ENCODE measurements at places on chromosomes 1 and 21. TPM values are rescaled to one million over a fixed set of nuclear protein-coding genes. Genes with fewer than 3 reads are reported as not detected.

Gene SHISA4
- total RNA-seq: 29.8 TPM

Gene MLLT11
- total RNA-seq: 10.5 TPM

Gene CNTN2
- total RNA-seq: not detected

Gene RGS7
- 3.3 TPM for total RNA-seq

Gene COL9A2
- total RNA-seq: 0.30 TPM

Gene F13B
- total RNA-seq: not detected

Gene BGLAP
- total RNA-seq: not detected

Gene MROH7
- not detected for total RNA-seq

Gene TDRD10
- not detected for total RNA-seq

DNA sequence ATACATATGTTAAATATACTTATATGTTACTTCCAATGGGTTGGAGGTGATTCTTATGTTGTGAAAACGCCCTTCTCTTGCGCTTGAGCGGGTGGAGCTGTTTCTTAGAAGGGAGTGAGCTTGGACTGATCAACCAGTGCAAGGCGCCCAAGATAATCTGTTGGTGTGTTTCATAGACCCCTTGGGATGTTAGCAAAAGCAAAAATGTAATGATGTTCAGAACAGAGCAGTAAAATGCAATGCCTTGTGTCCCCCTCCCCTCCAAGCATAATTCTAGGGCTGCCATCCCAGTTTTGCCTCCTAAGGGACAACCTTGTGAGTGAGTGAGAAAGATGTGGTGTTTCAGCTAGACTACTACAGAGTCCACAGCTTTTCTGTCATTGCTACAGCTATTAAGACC is 6.2 kb upstream of the CD34 start:
- no peak for DNase-seq

- DNase-seq: peak; percentile 21
These were observed 146.1 kb upstream of the RUNX1 start for GRCh38 chr21:35195232-35195631.

- peak; percentile 32 for DNase-seq
These were observed 2.5 kb downstream of the PRKACB start for GRCh38 chr1:84146411-84147032.

GRCh38 chr21:15682186-15682895 is 47.4 kb upstream of the USP25 start:
- peak; percentile 30 for DNase-seq

- no peak for DNase-seq
These were observed 19.7 kb downstream of the PRAMEF1 start for GRCh38 chr1:12810691-12811408.

GRCh38 chr1:218467101-218468072 is 122.3 kb downstream of the TGFB2 start:
- peak; percentile 89 for DNase-seq

GRCh38 chr1:182595641-182596240 is 6.7 kb upstream of the RNASEL start:
- peak; percentile 55 for DNase-seq

GRCh38 chr1:150622303-150622975 is 7.0 kb downstream of the ENSA start:
- DNase-seq: no peak

DNA sequence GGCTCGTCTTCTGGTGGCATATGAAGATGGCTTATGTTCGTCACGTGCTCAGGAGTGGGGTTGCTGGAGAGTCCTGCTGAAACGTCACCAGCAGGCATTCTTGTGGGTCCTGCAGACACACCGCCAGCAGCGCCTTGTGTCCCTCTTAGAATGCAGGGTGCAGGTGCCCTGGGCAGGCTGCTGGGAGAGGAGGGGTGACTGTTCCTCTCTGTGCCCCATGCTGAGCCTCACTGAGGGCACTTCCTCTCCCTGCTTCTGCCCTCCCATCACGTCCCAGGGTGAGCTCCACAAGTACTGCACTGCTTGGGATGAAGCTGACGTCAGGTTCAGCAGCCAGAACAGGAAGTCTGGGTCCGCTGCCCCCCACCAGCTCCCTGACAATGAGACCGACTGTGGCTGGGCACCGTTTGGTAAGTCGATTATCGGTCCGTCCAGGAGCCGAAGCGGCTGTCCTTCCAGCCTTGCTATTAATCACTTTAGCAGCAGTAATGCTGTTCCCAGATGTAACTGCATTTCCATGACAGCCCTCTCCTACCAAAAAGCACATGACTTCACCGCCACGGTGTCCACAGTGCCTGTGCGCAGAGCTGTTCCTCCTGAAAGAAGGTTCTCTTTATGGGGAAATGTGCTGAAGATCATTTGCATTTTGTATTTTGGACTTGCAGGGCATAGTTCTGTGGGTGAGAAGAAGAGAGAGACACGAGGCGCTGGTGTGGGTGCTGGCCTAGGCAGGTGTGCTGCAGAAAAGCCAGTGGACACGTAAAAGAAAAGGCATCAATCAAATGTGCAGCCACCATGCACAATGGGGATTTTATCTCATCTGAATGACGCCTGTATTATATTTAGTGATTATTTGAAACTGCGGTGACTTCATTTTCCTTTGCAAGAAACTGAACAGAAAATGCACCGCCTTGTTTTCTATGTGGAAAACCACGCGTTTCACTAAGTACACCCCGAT is 21.0 kb downstream of the SLC37A1 start:
- no peak for DNase-seq

DNA sequence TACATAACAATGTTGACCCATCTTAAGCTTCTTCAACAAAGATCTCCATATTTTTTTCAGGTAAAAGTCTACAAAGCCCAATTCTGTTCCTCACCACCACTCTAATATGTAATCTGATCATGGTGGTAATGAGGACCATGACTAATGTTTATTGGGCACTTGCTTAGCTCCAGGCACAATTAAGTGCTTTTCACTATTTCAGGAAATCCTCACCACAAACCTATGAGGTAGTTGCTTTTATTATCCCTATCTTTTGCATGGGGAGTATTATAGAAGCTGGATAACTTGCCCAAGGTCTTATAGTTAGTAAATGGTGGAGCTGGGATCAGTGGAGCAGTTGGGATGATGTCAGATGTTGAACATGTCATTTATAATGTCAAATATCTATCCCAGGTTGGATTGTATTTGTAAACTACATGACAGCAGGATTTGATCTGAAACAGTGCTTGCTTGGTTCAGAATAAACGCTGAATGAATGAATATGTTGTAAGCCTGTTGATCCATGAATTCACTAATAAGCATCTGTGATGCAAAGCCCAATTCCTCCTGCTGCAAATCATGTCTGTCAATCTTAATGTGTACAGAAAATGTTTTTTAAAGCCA is 283.3 kb upstream of the ST6GALNAC5 start:
- DNase-seq: no peak
